Lower lobe of right lung (tissue), 2 donors: ENCODE measurements at places on chromosomes 5 and 9. TPM values are rescaled to one million over a fixed set of nuclear protein-coding genes. Genes with fewer than 3 reads are reported as not detected.

DNA sequence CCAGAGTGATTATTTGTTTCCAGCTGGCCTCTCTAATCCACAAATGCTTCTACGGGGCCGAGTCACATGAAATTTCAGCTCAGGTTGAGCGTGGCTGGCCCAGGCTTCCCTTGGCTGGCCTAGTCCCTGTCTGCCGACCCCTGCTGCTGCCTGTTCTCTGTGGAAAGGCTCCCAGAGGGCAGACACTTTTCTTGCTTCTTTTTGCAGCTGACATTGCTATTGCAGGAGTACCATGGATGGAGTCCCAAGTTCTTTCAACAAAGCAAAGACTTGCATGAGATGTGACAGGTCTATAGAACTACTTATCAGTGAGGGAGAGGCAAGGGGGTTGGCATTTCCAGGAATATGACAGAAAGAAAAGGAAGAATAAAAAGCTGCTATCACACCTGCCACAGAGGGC lies 287.4 kb upstream of the ARRDC3 start:
- no peak overlapping the region for H3K4me3 ChIP-seq
- no peaks in the 10 kb centered on the region for H3K4me1 ChIP-seq
- DNase-seq: no peak
- no peaks in the 10 kb centered on the region for H3K27me3 ChIP-seq
- no peak overlapping the region for H3K27ac ChIP-seq
- no peaks in the 10 kb centered on the region for H3K36me3 ChIP-seq

Gene TAF1L
- total RNA-seq: not detected

Gene SEC61B
- total RNA-seq: 111 TPM

GRCh38 chr5:156393980-156394379 lies 67.0 kb downstream of the SGCD start:
- no peaks in the 10 kb centered on the region for H3K36me3 ChIP-seq
- no peak for DNase-seq
- no peaks in the 10 kb centered on the region for H3K4me1 ChIP-seq
- H3K27ac ChIP-seq: no peak overlapping the region

Gene NOXA1
- 6.9 TPM for total RNA-seq

GRCh38 chr9:88972401-88972800 lies 18.9 kb upstream of the S1PR3 start:
- no peak for DNase-seq
- no peaks in the 10 kb centered on the region for H3K4me1 ChIP-seq
- H3K27ac ChIP-seq: no peak overlapping the region
- H3K36me3 ChIP-seq: no peaks in the 10 kb centered on the region

DNA sequence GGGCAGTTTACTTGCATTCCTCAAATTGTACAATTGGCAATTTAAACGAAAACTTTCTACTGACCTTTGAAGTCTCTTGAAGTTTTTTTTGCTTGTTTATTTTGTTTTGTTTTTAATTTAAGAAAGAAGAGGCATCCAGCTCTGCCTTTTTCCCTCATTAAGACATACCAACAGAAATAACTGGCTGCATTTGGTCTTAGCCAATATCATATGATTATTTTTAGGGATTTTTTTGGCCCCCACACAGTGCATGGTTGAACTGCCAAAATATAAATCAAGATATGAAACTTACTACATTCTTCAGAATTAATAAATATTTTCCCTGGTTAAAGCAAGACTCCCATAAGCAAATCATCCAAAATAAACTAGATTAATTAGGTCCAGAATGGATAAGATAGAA lies 79.4 kb downstream of the ALDH1A1 start:
- H3K27me3 ChIP-seq: no peaks in the 10 kb centered on the region
- H3K4me1 ChIP-seq: peaks cover 11% of the 10 kb centered on the region
- H3K4me3 ChIP-seq: no peak overlapping the region
- no peak overlapping the region for H3K27ac ChIP-seq
- DNase-seq: no peak

GRCh38 chr5:1886846-1887587 lies 4.3 kb upstream of the IRX4 start:
- no peak overlapping the region for H3K4me3 ChIP-seq
- peaks cover 25% of the 10 kb centered on the region for H3K4me1 ChIP-seq
- peak; percentile 38 for DNase-seq
- H3K27ac ChIP-seq: no peak overlapping the region
- peaks cover 95% of the 10 kb centered on the region for H3K27me3 ChIP-seq

DNA sequence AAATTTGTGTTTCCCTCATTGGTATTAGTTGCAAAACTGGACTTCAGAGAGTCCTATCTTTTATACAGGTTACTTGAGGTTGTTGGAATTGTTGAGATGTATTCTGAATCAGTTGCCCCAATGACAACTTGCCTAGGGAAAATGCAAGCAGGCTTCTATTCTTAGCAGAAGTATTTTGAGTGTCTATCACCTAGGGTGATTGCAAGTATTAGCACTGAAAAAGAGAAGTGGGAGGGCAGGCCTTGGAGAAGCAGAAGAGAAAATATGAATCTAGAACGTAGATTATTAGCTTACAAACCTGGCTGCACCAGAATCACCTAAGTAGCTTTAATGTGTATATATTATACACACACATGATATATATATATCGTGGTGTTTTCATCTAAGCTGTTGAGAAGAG lies 43.2 kb downstream of the ADAMTS12 start:
- no peak overlapping the region for H3K4me3 ChIP-seq
- no peak for DNase-seq
- H3K4me1 ChIP-seq: peaks cover under 1% of the 10 kb centered on the region
- no peaks in the 10 kb centered on the region for H3K36me3 ChIP-seq
- H3K27me3 ChIP-seq: no peaks in the 10 kb centered on the region

Gene PCDHGA8
- total RNA-seq: 1.5 TPM

Gene PCDHGB2
- total RNA-seq: 3.7 TPM

DNA sequence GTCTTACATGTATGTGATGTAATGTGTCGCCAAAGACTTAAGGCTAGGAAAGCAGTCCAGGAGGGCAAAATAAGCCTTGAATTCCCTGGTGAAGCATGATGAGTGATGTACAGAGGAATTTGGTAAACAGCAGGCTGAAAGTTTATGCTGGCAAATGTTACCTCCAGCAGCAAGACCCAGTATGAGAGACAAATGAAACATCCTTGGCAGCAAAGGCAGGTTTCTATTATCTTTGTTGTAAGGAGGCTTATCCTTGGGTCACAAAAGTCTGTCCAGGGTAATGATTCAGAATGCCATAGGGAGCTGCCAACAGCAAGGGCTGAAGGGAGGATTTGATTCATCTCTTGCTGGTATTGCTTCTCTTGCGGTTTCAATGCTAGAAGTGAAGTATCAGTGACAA lies 75.9 kb upstream of the HTR4 start:
- no peak overlapping the region for H3K4me3 ChIP-seq
- DNase-seq: no peak
- H3K4me1 ChIP-seq: peaks cover 10% of the 10 kb centered on the region
- no peaks in the 10 kb centered on the region for H3K27me3 ChIP-seq
- H3K27ac ChIP-seq: no peak overlapping the region

DNA sequence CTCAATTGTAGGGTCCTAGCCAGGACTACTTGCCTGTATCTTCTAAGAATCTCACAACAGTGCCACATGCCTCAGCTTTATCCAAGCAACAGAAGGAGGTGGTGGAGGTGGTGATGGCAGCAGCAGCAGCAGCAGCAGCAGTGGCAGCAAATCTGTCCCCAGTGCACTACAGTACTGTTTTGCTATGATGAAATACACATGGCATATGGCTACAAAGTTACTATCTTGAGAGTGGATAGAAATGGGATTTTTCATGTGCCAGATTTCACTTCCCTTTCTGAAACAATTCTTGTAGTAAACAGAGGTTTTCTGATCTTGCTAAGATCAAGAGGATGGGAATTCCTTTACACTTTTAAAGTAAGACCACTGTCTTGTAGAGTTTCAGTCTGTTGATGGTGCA lies 8.1 kb upstream of the CYSTM1 start:
- no peak for DNase-seq
- H3K36me3 ChIP-seq: no peaks in the 10 kb centered on the region
- no peak overlapping the region for H3K27ac ChIP-seq
- no peak overlapping the region for H3K4me3 ChIP-seq

GRCh38 chr9:89778100-89779090 lies 173.6 kb downstream of the GADD45G start:
- no peak for DNase-seq
- H3K36me3 ChIP-seq: no peaks in the 10 kb centered on the region
- no peak overlapping the region for H3K27ac ChIP-seq
- H3K4me1 ChIP-seq: peaks cover 15% of the 10 kb centered on the region
- H3K27me3 ChIP-seq: no peaks in the 10 kb centered on the region

- DNase-seq: no peak
- H3K36me3 ChIP-seq: no peaks in the 10 kb centered on the region
Observed at GRCh38 chr5:141799507-141800167, 78.6 kb downstream of the PCDH1 start.

Gene MRPL41
- 44.6 TPM for total RNA-seq

Gene ANKRD18A
- total RNA-seq: 4.3 TPM

- H3K27me3 ChIP-seq: no peaks in the 10 kb centered on the region
- no peaks in the 10 kb centered on the region for H3K36me3 ChIP-seq
- no peak overlapping the region for H3K27ac ChIP-seq
- H3K4me1 ChIP-seq: no peaks in the 10 kb centered on the region
- no peak overlapping the region for H3K4me3 ChIP-seq
Observed at GRCh38 chr5:103624675-103625074, 62.1 kb upstream of the NUDT12 start.

GRCh38 chr9:119781886-119782285 lies 412.7 kb upstream of the BRINP1 start:
- H3K4me1 ChIP-seq: no peaks in the 10 kb centered on the region
- H3K36me3 ChIP-seq: no peaks in the 10 kb centered on the region
- DNase-seq: no peak

DNA sequence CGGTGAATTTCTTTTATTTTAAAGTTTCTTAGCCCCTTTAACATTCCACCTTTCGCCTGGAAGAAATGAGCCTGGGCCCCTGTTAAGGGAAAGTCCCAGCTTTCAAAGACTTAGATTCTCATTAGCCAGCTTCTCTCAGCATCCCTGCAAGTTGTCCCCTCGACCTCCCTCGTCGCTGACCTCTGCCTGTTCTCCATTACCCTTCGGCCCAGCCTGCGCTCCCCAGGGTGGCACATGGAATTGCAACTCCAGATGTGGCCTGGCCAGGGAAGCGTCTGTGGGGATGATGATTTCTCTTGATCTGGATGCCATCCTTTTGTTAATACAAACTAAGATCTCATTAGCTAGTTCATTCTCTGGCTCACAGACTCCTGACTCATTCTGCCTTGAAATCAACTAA lies 43.4 kb upstream of the FANCC start:
- no peaks in the 10 kb centered on the region for H3K4me1 ChIP-seq
- H3K4me3 ChIP-seq: no peak overlapping the region
- H3K27ac ChIP-seq: no peak overlapping the region
- no peaks in the 10 kb centered on the region for H3K36me3 ChIP-seq

Gene PMPCA
- 43.2 TPM for total RNA-seq

GRCh38 chr5:88660264-88660946 lies 222.6 kb downstream of the MEF2C start:
- peaks cover 76% of the 10 kb centered on the region for H3K27me3 ChIP-seq
- peak overlapping the region; percentile 36 for H3K4me3 ChIP-seq
- no peak for DNase-seq

DNA sequence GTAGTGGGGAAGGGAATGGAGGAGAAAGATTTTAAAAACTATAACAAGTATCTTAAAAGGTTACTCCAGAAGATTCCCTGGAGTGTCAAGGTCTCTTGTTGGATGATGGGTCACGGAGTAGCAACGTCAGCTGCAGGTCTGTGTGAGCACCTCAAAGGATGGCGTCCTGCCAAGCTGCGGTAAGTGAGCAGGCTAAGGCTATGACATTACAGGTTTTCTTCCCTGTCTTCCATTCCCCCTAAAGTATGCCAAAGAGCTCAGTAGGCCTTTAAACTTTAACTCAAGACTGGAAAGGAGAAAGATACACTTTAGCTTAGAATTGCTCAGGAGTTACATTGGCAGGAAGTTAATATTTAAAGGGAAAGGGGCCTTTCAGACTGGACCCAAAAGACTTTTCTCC lies 17.5 kb downstream of the SPOCK1 start:
- H3K36me3 ChIP-seq: no peaks in the 10 kb centered on the region
- no peak overlapping the region for H3K27ac ChIP-seq
- H3K27me3 ChIP-seq: peaks cover 8% of the 10 kb centered on the region
- H3K4me3 ChIP-seq: no peak overlapping the region

GRCh38 chr5:171855798-171856763 lies 70.5 kb downstream of the SMIM23 start:
- H3K36me3 ChIP-seq: peaks cover 4% of the 10 kb centered on the region
- DNase-seq: no peak
- no peak overlapping the region for H3K4me3 ChIP-seq
- no peak overlapping the region for H3K27ac ChIP-seq
- no peaks in the 10 kb centered on the region for H3K4me1 ChIP-seq

GRCh38 chr5:173915310-173916014 lies 27.3 kb downstream of the CPEB4 start:
- peaks cover 49% of the 10 kb centered on the region for H3K36me3 ChIP-seq
- peaks cover 43% of the 10 kb centered on the region for H3K4me1 ChIP-seq
- H3K27me3 ChIP-seq: no peaks in the 10 kb centered on the region
- DNase-seq: no peak
- H3K4me3 ChIP-seq: no peak overlapping the region

Gene TMC1
- not detected for total RNA-seq

- peak within 1 kb of the TSS; percentile 28 for H3K4me3 ChIP-seq
- H3K36me3 ChIP-seq: no peaks in the 10 kb centered on the region
- H3K4me1 ChIP-seq: peaks cover 7% of the 10 kb centered on the region
- H3K27me3 ChIP-seq: peaks cover 52% of the 10 kb centered on the region
- H3K27ac ChIP-seq: no peak within 1 kb of the TSS
Observed at GRCh38 chr5:135578685-135579341, at the start of gene CXCL14. TSS of gene CXCL14 (minus strand) at chr5:135578991. CDS start at chr5:135578778, 213 bp downstream.

GRCh38 chr9:89522959-89523285 lies 25.0 kb upstream of the SEMA4D start:
- H3K4me1 ChIP-seq: peaks cover 64% of the 10 kb centered on the region
- peak overlapping the region; percentile 67 for H3K27ac ChIP-seq
- no peaks in the 10 kb centered on the region for H3K36me3 ChIP-seq
- no peak for DNase-seq
- no peak overlapping the region for H3K4me3 ChIP-seq

- no peaks in the 10 kb centered on the region for H3K27me3 ChIP-seq
- H3K4me3 ChIP-seq: no peak overlapping the region
- H3K36me3 ChIP-seq: no peaks in the 10 kb centered on the region
- DNase-seq: peak; percentile 27
Observed at GRCh38 chr9:131330814-131331600, 41.5 kb downstream of the PLPP7 start.

DNA sequence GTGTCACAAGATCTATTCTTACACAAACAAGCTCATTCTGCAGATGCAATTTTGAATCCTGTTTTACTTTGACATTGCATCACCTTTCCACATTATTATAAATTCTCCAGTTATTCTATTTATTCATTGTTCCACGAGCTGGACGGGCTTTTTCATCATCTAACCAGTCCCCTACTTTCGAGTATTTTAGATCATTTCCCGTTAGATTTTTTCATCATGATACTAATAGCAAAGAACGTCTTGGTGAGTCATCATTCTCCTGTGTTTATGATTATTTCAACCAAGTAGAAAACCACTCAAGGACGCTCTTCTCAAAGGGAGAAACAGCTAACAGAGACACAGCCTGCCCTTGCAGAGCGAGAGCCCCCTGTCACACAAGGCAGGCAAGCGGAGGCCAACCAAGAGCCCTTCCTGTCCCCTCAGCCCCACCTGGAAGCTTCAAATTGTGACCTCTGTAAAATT lies 15.1 kb downstream of the BBLN start:
- no peak for DNase-seq
- no peak overlapping the region for H3K27ac ChIP-seq
- no peaks in the 10 kb centered on the region for H3K4me1 ChIP-seq
- H3K36me3 ChIP-seq: peaks cover 79% of the 10 kb centered on the region

Gene GABRB2
- total RNA-seq: 0.56 TPM

- peaks cover 49% of the 10 kb centered on the region for H3K36me3 ChIP-seq
- H3K4me3 ChIP-seq: no peak overlapping the region
- H3K27ac ChIP-seq: no peak overlapping the region
Observed at GRCh38 chr9:37446401-37446800, 18.8 kb downstream of the ZBTB5 start.
